ENCODE measurements at places on chromosomes 5 and 9.

DNA sequence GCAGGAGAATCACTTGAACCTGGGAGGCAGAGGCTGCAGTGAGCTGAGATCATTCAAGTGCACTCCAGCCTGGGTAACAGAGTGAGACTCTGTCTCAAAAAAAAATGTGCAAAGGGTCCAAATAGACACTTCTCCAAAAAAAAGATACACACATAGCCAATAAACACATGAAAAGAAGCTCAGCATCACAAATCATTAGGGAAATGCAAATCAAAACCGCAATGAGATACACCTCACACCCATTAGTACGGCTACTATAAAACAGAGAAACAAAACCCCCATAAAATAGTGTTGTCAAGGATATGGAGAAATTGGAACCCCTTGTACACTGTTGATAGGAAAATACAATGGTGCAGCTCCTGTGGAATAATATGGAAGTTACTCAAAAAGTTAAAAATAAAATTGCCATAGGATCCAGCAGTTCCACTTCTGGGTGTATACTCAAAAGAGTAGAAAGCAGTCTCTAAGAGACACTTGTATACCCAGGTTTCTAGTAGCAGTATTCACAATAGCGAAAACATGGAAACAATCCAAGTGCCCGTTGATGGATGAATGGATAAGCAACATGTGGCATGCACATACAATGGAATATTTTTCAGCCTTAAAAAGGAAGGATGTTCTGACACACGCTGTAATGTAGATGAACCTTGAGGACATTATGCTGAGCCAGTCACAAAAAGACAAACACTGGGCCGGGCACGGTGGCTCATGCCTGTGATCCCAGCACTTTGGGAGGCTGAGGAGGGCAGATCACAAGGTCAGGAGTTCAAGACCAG is 57.2 kb upstream of the PPARGC1B start:
- no peak for DNase-seq

GRCh38 chr5:90967443-90967842 is 408.8 kb downstream of the ADGRV1 start:
- no peak for DNase-seq

GRCh38 chr5:136819526-136820302 is 454.4 kb upstream of the TRPC7 start:
- DNase-seq, result no peak

DNA sequence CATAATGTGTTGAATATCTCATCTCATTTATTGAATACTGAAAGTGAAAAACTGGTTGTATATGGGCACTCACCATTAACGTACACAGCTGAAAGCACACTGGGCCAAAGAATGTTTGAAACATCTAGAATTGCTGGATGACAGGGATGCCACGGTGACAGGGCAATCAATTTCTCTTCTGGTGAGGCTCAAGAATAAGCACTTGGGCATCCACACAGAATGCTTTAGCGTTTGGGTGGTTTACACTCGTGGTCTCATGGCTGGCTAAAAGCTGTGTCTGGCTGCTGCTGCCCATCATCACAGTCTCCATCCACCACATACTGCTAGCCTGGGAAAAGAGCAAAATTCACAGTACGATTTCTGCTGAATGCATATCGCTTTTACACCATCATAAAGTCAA is 30.7 kb upstream of the IL31RA start:
- DNase-seq, result no peak

DNA sequence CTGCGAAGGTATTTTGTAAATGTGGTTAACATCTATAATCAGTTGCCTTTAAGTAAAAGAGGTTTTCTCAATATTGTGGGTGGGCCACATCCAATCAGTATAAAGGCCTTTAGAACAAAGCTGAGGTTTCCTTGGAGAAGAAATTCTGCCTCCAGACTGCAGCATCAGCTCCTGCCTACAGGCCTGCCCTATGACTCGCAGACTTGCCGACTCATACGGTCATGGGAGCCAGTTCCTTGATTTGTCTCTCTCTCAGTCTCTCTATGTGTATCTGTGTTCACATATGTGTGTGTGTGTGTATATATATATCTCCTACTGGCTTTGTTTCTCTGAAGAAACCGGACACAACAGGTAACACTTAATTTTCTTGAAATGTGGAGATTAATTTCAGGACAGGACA is 45.3 kb downstream of the SLC36A1 start:
- DNase-seq, result no peak

GRCh38 chr9:121394292-121394691 is 24.2 kb upstream of the STOM start:
- DNase-seq, result no peak

GRCh38 chr5:132300577-132301343 is 6.6 kb downstream of the SLC22A4 start:
- no peak for DNase-seq

DNA sequence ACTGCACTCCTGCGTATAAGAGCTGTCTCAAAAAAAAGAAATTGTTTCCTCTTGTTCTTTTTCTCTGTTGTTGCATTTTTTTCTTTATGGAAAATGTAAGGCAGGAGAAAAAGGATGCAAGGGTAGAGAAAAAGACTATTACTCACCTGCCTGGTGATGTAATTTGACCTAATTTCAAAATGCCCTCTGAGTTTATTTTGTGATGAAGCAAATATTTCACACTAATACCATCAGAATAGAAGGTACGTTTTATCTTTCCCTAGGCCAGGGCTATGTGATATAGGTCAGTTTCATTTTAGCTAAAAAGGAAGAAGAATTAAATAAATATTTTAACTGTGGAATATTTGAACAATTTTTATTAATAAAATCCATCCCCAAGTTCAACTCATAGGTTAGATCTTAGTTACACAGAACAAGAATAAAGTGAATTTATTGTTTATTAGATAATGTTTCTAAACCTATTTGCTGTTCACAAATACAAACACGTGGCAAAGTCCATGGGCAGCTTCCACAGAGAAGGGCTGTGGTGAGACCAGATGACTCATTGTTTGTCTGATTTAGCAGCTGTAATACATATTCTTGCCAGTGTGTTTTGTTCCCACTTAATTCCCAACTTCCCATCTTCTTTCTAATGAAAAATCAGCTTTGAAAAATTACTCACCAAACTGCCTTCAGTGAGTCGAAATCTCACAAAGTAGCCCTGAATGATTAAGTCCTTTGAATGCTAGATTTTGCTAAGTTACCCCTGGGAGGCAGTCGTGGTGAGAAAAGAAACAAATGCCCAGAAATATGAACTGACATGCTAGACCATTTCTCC is 52.8 kb upstream of the CCDC112 start:
- DNase-seq, result no peak

GRCh38 chr9:21095561-21095960 is 17.8 kb upstream of the IFNB1 start:
- no peak for DNase-seq

DNA sequence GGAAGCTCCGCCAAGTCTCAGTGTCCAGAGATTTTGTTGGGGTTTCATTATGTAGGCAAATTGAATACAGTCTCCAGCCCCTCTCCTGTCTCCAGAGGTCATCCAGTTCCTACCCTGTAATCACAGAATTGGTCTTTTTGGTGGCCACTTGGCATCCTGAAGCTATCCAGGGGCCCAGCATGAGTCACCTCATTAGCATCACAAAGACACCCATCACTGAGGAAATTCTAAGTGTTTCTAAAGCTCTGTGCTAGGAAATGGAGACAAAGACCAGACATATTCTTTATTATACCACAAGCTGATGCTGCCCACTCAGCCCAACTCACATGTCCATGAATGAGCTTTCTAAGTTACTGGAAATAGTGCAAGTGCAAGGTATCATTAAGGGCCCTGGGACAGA is 229.9 kb downstream of the DOCK8 start:
- no peak for DNase-seq

GRCh38 chr9:11686733-11687132 is 1006.5 kb upstream of the TYRP1 start:
- DNase-seq, result no peak
